CD4-positive, alpha-beta T cell treated with Interleukin-6 at 100 ng/mL for 8 hours (primary cell): ENCODE measurements at places on chromosomes 12 and 14.
A peak's percentile ranks its signal among the peaks of the same experiment; 100 is the strongest.

- no peak for DNase-seq
Observed at GRCh38 chr14:51024377-51024776, 70.5 kb downstream of the TRIM9 start.

DNA sequence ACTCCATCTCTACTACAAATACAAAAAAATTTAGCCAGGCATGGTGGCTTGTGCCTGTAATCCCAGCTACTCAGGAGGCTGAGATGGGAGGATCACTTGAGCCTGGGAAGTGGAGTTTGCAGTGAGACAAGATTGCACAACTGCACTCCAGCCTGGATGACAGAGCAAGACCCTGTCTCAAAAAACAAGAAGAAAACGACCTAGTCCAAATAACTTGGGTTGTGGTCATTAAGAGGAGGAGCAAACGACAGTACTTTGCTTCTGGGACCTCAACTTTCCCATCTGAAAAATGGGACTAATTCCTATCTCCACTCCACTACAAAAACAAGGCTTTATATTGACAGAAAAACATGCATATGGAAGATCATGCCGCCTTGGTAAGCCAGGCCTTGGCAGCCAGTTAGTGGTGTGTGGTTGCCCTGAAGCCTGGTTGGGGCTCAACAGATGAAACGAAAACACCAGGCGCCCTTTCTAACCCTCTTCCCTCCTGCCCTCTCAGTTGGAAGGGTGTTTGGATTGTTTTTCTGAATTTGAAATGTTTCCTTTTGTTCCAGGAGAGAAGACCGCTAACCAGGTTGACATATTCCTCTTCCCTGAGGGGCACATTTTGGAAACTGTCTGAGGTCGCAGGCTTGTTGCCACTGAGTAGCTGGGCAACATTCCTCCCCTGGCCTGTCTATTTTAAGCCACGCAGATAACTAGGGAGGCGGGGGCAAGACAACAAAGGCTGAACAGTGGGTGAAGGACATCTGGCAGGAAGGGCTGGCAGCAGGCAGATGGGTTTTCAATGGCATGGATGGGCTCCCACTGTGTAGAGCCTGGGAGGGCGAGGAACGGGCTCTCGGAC is 13.7 kb upstream of the VPS37B start:
- DNase-seq = no peak

- DNase-seq = no peak
Observed at GRCh38 chr12:21849878-21850277, 75.4 kb upstream of the KCNJ8 start.

DNA sequence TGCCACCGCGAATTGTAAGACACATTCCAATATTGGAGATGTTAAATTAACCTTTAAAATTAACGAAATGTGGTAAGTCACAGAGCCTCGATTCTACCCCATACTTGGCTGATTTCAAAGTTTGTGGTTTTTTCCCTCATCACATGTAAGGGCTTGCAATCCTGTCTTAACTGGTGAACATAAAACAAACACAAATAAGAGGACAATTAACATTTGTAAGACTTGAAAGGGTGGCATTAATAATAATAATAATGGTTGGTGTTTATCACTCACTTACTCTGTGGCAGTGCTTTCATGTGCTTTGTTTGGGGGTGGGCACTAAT is 26.6 kb downstream of the PPFIBP1 start:
- no peak for DNase-seq

DNA sequence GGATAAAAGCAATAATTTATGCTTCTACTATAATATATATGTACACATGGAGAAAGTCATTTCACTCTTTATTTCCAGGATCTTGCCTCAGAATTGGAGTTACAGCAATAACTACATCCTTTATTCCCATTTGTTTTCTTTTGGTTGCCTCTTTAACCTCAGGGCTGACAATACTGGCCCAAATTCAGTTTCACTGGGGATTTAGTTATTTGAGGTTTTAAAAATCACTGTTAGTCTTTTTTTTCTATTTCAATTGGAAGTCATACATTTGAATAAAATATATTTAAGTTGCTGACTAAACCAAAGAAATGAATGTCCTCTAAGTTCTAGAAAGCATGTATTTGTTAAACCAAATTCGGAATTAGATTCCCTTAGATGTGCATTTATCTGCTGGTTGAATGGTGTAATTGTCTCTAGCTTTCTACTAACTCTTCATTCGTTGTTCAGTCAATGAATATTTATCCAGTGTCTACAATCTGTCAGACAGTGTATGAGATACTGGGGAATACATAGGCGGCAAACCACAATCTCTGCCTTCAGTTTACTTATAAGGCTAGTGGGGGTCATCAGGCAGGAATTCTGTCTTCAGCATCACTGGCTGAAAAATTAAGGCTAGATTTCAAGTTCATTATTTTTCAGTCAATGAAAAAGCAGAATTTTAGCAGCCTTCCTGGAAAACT is 190.8 kb upstream of the ARHGAP5 start:
- DNase-seq = no peak

- peak; percentile 53 for DNase-seq
Observed at GRCh38 chr12:11500188-11500860, 105.0 kb upstream of the PRB2 start.

DNA sequence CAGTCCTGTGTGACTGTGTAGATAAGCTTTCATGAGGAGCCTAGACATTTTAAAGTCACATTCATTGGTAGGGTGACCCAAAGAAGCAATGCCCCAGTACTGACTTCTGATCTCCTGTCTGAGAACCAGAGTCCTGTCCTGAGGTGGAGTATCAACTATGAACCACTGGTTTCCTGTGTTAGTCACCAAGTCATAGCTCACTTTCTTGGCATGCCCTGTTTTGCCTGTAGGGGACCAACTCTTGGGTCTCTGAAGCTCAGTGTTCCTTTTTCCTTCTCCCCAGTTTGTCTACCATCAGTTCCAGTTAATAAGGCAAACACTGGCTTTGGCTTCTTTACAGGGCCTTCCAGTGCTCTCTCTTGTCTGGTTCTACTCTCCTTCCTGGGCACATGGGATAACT is 97.4 kb downstream of the C12orf75 start:
- DNase-seq = no peak

DNA sequence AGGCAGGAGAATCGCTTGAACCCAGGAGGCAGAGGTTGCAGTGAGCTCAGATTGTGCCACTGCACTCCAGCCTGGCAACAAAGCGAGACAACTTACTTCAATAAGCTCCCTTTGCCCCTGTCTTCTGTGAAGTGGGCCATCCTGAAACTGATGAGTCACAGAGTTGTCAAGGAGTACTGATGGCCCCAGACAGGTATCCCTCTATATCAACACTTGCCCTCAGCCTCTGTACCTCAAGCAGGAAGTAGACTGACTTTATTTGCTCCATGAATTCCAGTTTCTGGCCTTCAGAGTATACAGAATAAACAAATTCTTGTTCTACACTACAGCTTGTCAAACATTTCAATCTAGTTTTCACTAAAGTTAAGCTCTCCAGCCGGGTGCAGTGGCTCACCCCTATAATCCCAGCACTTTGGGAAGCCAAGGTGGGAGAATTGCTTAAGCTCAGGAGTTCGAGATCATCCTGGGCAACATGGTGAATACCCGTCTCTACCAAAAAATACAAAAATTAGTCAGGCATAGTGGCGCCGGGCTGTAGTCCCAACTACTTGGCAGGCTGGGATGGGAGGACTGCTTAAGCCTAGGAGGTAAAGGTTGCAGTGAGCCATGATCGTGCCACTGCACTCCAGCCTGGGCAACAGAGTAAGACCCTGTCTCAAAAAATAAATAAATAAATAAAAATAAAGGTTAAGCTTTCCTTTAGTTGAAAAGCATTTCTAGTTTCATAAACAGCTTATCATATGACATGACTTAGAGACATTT is 16.4 kb upstream of the LRP10 start:
- no peak for DNase-seq

DNA sequence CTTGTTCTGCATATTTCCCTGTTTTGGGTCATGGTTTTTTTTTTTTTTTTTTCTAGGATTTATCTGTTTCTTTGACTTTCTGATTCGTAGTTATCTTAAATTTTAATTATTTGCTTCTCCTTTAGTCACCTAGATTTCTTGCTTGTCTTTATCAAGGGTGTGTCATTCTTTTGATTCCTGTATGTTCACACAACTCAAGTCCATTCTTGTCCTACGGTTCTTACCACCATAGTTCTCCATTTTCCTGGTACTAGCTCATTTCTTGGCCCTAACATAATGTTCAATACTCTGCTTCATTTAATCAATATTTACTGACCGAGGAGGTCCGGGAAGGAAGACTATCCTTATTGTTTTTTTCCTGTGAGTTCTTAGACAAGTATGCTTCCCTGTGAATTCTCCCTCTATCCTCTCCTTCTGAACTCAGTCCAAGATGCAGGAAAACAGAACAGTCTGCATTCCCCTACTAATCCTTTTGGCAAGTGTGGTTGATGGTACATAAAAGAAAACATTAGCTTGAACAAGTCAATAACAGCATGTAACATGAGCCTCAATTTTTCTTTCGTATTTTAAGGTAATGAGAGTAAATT is 1346.4 kb upstream of the SEL1L start:
- no peak for DNase-seq

DNA sequence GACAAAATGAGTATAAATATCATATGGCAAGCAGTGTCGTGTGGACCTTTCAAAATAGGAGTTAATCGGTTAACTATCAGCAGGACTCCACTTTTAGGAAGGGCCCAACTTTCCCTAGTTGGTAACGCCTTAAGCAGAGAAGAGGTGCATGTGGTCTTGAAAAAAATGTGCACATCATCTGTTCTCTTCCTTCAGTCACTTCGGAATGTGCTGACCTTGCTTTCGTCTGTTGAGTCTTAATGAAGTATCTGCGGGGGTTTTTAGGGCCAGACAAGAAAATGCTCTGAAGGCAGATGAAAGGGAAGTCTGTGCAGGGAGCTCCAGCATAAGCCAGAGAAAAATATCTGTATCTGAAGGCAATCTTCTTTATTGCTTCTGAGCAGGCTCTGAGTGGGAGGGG is 185.2 kb downstream of the AEBP2 start:
- DNase-seq = no peak

GRCh38 chr14:75982266-75983018 is 647 bp upstream of the TGFB3 start:
- peak; percentile 74 for DNase-seq

DNA sequence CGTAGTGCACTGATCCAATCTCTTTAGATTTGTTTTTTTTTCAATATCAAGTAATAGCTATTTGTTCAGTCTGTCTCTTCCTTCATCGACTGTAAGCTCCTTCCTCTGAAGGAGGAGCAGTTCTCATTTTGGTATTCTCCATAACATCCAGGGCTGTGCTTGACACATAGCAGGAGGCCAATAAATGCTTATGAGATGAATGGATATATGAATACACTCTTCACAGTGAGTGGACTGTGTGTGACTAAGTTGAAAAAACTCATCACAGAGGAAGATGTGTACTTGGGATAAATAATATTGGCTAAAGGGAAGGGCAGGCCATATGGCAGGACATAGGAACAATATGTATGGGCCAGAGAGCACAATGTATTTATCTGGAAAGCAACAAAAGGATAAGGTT is 205.3 kb upstream of the PRICKLE1 start:
- DNase-seq = no peak

GRCh38 chr14:105387530-105387922 is 10.8 kb upstream of the TEX22 start:
- no peak for DNase-seq

DNA sequence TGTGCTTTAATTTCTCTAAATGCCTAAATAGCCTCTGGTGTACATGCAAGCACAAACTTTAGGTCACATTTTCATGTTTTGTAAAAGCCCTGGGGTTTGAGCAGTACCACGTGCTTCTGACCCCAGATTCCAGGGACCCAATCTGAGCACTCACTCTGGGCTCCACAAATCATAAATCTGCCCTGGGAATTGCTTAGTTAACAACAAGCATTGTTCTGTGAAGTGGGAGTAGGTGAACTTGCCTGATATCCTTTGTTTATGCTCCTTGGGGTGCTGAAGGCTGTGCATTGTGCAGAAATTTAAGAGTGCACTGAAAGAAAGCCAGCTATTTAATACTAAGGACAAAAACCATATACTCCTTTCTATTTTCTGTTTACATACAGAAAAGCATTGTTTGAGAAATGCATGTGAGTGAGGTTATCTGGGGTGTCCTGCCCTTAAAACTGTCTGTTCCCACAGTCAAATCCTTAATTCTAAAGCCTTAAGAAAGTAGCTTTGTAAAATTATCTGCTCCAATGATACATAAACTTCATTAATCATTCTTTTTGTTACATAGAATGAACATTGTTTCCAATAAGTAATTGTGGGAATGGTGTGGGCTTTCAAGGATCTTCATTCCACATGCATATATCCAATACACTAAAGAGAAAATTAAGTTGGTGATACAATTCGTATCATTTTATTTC is 258.6 kb upstream of the NPAS3 start:
- DNase-seq = no peak

DNA sequence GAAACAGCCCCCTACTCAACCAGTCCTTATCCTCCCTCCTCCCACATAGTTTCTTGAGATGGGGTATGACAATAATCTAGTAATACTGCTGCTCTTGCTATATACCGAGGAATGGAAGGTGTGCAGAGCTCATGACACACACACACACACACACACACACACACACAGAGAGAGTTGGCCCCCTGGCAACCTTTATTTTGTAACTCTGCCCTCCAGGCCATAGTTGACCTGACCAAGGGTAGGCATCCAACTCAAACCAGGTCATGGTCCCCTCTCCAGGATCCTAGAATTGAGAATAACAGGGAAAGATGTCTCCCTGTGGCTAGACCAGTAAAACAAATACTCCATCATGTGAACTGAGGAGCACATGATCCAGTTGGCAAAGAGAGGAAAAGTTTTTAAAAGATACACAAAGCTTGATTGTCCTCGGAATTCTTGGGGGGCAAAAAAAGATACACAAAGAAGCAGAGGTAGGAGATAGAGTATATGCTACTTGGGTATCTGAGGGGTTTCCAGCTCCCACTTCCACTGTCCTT is 11.3 kb downstream of the ERO1A start:
- no peak for DNase-seq

DNA sequence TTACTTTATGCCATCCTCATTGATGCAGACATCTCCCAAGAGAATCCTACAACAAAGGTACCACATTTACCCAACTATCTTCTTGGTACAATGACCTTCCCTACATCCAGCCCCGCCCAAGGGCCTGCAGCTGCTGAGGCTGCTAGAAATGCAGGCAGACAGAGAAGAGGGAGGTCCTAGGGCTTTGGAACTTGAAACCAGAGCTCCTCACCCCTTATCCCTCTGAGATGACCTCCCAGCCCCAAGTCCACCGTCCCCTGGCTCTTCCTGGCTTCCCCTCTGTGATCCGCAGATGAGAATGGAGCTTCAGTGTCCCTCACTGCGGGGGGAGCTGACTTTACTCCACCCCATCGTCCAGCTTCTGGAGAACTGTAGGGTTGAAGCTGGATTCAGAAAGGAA is 1.6 kb upstream of the TNFRSF1A start:
- no peak for DNase-seq

GRCh38 chr14:30214461-30215090 is 286.9 kb upstream of the PRKD1 start:
- no peak for DNase-seq

DNA sequence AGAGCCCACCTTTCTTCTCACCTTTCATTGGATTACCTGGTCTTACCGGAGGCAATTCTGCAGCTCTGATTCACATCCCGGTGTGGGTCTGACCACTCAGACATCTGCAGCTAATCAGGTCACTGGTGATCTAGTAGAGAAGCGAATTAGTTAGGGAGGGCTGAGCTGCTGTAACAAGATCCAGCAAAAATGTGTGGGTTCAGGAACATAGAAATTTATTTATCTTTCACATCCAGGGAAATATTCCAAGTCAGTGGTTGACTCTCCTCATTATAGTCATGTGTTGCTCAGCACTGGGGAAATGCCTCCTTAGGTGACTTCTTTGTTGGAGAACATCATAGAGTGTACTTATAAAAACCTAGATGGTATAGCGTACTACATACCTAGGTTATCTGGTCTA is 218.7 kb upstream of the PELI2 start:
- DNase-seq = no peak

GRCh38 chr14:101250948-101251811 is 310.1 kb upstream of the DIO3 start:
- DNase-seq = no peak
